ENCODE measurements at places on chromosomes 7 and 10. TPM values are rescaled to one million over a fixed set of nuclear protein-coding genes. Genes with fewer than 3 reads are reported as not detected.
A peak's percentile ranks its signal among the peaks of the same experiment; 100 is the strongest.

DNA sequence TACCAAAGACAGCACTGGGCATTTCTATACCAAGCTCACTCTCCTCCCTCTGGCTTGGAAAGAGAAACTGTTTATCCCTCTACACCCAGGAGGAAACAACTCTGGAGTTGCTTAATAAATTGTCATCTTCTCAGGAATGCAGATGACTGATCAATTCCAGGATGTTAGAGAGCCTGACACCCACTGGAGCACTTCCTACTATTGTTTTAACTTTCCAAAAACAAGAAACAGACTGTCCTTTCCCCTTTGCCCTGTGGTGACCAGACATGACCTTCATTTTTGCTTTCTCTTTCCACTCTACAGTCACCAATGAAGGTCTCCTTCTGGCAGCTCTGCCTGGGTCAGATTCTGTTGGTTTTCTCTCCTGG lies 19.6 kb downstream of the GIMAP4 start:
- H3K4me1 ChIP-seq = no peaks in the 10 kb centered on the region
- no peaks in the 10 kb centered on the region for H3K27me3 ChIP-seq
- no peak for DNase-seq
- no peak overlapping the region for H3K27ac ChIP-seq
- no peaks in the 10 kb centered on the region for H3K36me3 ChIP-seq
- no peak overlapping the region for H3K4me3 ChIP-seq

Gene AKR1C4
- not detected for total RNA-seq

DNA sequence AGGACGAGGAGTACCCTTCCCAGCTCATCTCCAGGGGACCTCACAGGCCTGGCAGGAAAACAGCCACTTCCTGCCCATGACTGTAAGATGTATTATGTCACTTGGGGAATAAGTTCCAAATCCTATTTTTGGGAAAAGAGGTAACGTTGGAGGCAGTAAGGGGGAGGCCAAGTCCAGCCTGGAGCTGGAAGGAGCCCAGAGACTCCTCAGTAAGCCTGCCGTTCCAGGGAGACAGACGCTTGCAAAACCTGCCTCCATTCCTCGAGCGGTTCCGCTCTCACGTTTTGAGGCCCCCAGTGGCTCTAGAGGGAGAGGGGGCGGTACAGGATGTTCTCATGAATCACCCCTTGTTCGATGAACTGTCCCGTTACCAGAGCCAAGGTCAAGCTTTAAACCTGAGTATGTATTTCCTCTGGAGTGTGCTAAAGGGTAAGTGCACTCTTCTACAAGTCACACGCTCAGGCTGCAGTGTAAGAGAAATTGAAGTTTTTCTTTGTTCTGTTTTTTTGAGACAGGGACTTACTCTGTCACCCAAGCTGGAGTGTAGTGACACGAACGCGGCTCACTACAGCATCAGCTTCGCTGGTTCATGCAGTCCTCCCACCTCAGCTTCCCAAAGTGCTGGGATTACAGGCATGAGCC lies 45.5 kb upstream of the CYTH3 start:
- peak overlapping the region; percentile 6 for H3K4me3 ChIP-seq
- peaks cover 11% of the 10 kb centered on the region for H3K4me1 ChIP-seq
- H3K27ac ChIP-seq = no peak overlapping the region
- no peaks in the 10 kb centered on the region for H3K36me3 ChIP-seq
- no peaks in the 10 kb centered on the region for H3K27me3 ChIP-seq

DNA sequence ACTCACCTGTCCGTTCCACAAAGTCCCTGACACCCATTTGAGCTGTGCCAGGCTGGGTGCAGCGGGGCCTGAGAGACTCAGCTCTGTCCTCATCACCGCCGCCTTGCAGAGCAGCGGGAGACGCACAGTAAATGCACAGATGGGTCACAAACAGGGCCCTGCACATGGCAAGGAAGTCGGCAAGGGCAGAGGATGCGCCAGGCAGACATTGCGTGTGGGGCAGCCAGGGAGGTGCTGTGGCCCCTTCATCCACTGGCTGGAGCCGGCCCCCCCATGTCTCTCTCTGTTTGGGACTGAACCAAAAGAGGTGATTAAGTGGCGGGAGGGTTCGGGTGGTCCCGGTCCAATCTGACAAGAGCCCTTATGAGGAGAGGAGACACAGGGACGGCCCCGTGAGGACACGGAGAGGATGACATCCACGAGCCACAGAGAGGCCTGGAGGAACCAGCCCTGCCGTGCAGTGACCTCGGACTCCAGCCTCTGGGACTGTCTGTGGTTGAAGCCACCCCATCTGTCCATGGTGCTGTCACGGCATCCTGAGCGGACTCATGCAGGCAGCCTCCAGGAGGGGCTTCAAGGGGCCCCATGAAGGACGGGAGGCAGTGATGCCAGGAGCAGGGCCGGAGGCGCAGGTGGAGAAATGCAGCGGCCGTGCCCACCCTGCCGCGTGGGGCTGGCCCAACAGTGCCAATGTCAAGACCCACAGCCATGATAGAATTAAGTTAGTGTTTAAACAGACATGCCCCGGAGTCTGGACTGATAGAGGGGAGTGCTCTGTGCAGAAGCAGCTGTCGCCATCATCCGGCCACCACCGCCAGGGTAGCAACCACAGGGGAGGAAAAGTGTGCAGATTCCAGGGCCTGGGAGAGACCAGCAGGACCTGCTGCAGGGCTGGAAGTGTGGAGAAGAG lies 28.4 kb upstream of the FOXL3 start:
- DNase-seq = no peak
- no peaks in the 10 kb centered on the region for H3K36me3 ChIP-seq
- no peaks in the 10 kb centered on the region for H3K4me1 ChIP-seq
- H3K27me3 ChIP-seq = no peaks in the 10 kb centered on the region

- H3K4me3 ChIP-seq = no peak overlapping the region
- no peaks in the 10 kb centered on the region for H3K4me1 ChIP-seq
- no peaks in the 10 kb centered on the region for H3K27me3 ChIP-seq
- no peak overlapping the region for H3K27ac ChIP-seq
- peaks cover 68% of the 10 kb centered on the region for H3K36me3 ChIP-seq
Observed at GRCh38 chr7:30612658-30613265, 18.1 kb downstream of the GARS1 start.

- H3K27ac ChIP-seq = peak overlapping the region; percentile 87
- H3K4me3 ChIP-seq = peak overlapping the region; percentile 10
- peak; percentile 94 for DNase-seq
- peaks cover 48% of the 10 kb centered on the region for H3K4me1 ChIP-seq
Observed at GRCh38 chr10:102917314-102917961, 656 bp upstream of the CNNM2 start.

- H3K4me1 ChIP-seq = peaks cover 23% of the 10 kb centered on the region
- H3K27me3 ChIP-seq = no peaks in the 10 kb centered on the region
- no peak overlapping the region for H3K27ac ChIP-seq
- DNase-seq = no peak
- H3K4me3 ChIP-seq = no peak overlapping the region
- no peaks in the 10 kb centered on the region for H3K36me3 ChIP-seq
Observed at GRCh38 chr10:115745943-115746342, 527.1 kb downstream of the GFRA1 start.

GRCh38 chr10:114714281-114714741 lies 56.2 kb upstream of the ABLIM1 start:
- DNase-seq = no peak
- H3K4me1 ChIP-seq = no peaks in the 10 kb centered on the region
- no peaks in the 10 kb centered on the region for H3K27me3 ChIP-seq
- no peak overlapping the region for H3K27ac ChIP-seq

- no peaks in the 10 kb centered on the region for H3K27me3 ChIP-seq
- H3K27ac ChIP-seq = no peak overlapping the region
- H3K36me3 ChIP-seq = no peaks in the 10 kb centered on the region
- no peaks in the 10 kb centered on the region for H3K4me1 ChIP-seq
- no peak for DNase-seq
Observed at GRCh38 chr10:132742167-132742836, 43.6 kb downstream of the NKX6-2 start.

GRCh38 chr10:104056619-104057273 lies 28.9 kb downstream of the COL17A1 start:
- H3K36me3 ChIP-seq = no peaks in the 10 kb centered on the region
- H3K27ac ChIP-seq = no peak overlapping the region
- no peaks in the 10 kb centered on the region for H3K27me3 ChIP-seq
- H3K4me1 ChIP-seq = no peaks in the 10 kb centered on the region
- DNase-seq = no peak

GRCh38 chr10:30074090-30074489 lies 14.7 kb upstream of the JCAD start:
- DNase-seq = no peak
- peaks cover 10% of the 10 kb centered on the region for H3K4me1 ChIP-seq
- no peaks in the 10 kb centered on the region for H3K36me3 ChIP-seq
- H3K27me3 ChIP-seq = no peaks in the 10 kb centered on the region

GRCh38 chr10:29849126-29849833 lies 210.1 kb downstream of the JCAD start:
- no peak for DNase-seq
- no peak overlapping the region for H3K4me3 ChIP-seq
- no peaks in the 10 kb centered on the region for H3K36me3 ChIP-seq
- H3K27ac ChIP-seq = peak overlapping the region; percentile 52
- no peaks in the 10 kb centered on the region for H3K27me3 ChIP-seq

Gene MSMB
- not detected for total RNA-seq

Gene NXPH1
- total RNA-seq = 56.6 TPM

DNA sequence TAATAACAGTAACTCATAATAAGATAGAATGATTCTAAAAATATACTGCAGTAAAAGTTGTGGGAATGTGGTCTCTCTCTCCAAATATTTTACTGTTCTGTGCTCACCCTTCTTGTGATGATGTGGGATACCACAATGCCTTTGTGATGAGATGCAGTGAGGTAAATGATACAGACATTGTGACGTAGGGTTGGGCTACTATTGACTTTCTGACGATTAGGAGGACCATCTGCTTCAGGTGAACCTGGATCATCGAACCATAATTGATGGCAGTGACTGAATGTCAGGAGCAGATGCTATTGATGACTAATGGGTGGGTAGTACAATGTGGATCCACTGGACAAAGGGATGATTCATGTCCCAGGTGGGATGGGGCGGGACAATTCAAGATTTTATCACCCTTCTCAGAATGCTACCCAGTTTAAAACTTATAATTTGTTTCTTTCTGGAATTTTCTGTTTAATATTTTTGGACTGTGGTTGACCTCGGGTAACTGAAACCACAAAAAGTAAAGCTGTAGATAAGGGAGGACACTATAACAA lies 73.9 kb upstream of the ARMC3 start:
- no peak overlapping the region for H3K4me3 ChIP-seq
- no peak for DNase-seq
- H3K4me1 ChIP-seq = peaks cover 13% of the 10 kb centered on the region

DNA sequence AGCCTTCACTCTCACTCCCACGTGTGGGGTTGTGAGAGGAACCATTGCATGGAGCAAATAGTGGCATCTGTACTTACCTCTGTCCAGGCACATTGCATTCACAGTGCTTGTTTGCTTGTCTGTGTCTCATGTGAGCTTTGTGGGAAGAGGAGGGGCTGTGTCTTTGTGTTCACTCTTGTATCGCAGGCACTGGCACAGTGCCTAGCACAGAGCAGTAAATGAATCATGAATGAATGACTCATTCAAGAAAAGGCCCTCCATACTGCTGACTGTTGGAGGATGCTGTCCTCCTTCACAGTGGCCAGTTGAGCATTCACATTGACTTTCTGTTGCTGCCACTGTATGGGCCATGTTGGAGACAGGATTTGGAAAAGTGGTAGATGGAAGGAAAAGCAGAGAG lies 125.3 kb downstream of the SORCS3 start:
- no peak overlapping the region for H3K4me3 ChIP-seq
- no peaks in the 10 kb centered on the region for H3K36me3 ChIP-seq
- no peaks in the 10 kb centered on the region for H3K4me1 ChIP-seq
- no peaks in the 10 kb centered on the region for H3K27me3 ChIP-seq
- peak; percentile 9 for DNase-seq
- H3K27ac ChIP-seq = no peak overlapping the region

Gene PON1
- total RNA-seq = not detected

GRCh38 chr10:89283936-89284475 lies 17.8 kb upstream of the IFIT2 start:
- H3K27me3 ChIP-seq = no peaks in the 10 kb centered on the region
- H3K4me1 ChIP-seq = peaks cover 38% of the 10 kb centered on the region
- H3K27ac ChIP-seq = peak overlapping the region; percentile 84
- DNase-seq = peak; percentile 73
- no peak overlapping the region for H3K4me3 ChIP-seq

DNA sequence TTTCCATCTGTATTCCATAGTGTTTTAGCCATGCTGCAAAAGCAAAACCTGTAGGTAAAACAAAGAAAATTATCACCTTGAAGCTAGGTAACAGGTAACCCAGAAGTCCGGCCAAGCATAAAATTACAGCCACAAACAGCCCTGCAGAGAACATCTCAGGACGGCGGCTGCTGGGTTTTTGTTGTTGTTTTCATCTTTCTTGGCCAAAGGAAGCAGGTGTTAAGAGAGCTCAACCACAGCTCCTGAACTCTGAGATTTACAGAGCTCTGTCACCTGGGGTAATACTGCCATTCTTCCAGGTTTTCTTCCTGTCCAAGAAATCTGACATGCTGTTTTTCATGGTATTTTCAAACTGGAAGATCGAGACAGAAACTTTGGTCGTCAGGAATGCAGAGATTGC lies 847 bp upstream of the SCIN start:
- H3K27me3 ChIP-seq = peaks cover 12% of the 10 kb centered on the region
- no peaks in the 10 kb centered on the region for H3K36me3 ChIP-seq
- DNase-seq = no peak
- no peak overlapping the region for H3K27ac ChIP-seq
- H3K4me1 ChIP-seq = no peaks in the 10 kb centered on the region

Gene CDHR1
- 2.8 TPM for total RNA-seq

- H3K27ac ChIP-seq = no peak overlapping the region
- H3K4me1 ChIP-seq = peaks cover 4% of the 10 kb centered on the region
- DNase-seq = no peak
- no peaks in the 10 kb centered on the region for H3K36me3 ChIP-seq
Observed at GRCh38 chr7:51700593-51701215, 384.1 kb upstream of the COBL start.

DNA sequence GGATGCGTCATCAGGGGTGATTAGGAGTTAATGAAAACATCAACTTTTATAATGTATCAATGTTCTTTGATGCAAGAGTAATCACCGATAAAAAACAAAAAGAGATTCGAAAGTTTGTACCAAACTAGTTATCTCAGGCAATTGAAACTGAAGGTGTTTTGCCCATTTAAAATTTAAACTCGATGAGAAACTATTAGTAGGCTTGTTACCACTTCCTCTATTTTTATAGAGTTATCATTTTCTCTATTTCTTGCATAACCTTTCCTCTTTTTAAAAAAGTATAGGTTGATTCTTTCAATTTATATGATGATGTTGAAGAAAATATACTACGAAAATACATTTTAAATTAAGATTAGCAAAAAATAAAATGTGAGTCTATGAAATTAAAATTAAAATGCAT lies 597.3 kb upstream of the POT1 start:
- no peak overlapping the region for H3K4me3 ChIP-seq
- no peaks in the 10 kb centered on the region for H3K36me3 ChIP-seq
- no peak overlapping the region for H3K27ac ChIP-seq
- H3K27me3 ChIP-seq = no peaks in the 10 kb centered on the region
- no peaks in the 10 kb centered on the region for H3K4me1 ChIP-seq

Gene HOXA1
- 1.1 TPM for total RNA-seq

GRCh38 chr7:31517513-31517912 lies 3.6 kb downstream of the ITPRID1 start:
- no peaks in the 10 kb centered on the region for H3K4me1 ChIP-seq
- DNase-seq = no peak
- no peaks in the 10 kb centered on the region for H3K36me3 ChIP-seq
- H3K4me3 ChIP-seq = no peak overlapping the region

- H3K4me1 ChIP-seq = no peaks in the 10 kb centered on the region
- H3K27ac ChIP-seq = no peak overlapping the region
- H3K36me3 ChIP-seq = no peaks in the 10 kb centered on the region
- no peak for DNase-seq
- no peak overlapping the region for H3K4me3 ChIP-seq
Observed at GRCh38 chr7:129553899-129554461, 51.6 kb downstream of the SMKR1 start.
